ENCODE measurements at places on chromosomes 1 and 21.

DNA sequence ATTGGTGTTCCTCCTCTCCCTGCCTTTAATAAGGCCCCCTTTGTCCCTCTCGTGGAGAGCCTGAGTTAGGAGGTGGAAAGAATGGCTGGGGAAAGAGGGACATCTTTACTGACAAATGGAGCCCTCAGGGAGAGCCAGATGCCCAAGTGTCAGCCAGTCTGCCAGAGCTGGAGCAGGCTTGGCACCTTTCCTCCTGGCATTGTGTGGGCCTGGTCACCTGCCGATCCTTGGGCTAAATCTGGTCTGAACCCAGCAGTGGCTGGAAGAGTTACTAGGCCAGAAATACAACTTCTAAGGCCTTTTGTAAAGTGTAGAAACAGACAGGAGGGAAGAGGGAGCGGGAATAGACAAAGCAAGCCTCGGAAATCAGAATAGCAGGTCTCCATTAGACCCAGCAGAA lies 24.9 kb downstream of the VANGL1 start:
- DNase-seq, result no peak

- DNase-seq, result no peak
Observed at GRCh38 chr1:54375712-54376429, 30.3 kb downstream of the SSBP3 start.

DNA sequence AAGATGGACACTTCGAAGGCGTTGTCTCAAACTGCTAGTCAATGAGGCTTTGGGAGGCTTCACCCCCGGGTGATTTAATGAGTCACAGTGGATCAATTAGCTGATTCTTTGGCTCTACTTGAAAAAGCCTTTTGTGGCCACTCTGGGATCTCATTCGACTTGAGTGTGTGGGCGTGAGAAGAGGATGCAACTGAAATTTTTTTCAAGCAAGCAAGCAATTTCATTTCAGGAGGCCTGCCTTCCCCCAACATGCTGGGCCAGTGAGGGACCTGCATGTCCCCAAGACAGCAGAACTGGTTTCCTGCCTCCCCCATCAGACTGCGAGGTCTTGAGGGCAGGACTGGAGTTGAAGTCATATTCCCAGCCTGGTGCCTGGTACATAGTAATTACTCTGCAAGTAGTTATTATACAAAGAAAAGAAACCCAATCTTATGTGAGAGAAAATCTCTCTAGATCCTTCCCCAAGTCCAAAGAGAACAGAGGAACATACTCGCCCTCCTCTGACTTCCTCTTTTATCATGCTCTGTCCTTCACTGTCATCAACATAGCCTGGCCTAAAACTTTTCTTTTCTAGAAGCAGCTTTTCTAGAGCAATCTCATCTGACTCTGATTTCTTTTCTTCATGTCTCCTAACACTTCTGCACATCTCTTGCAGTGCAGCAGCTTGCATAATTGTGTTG lies 22.7 kb downstream of the SYT6 start:
- no peak for DNase-seq

DNA sequence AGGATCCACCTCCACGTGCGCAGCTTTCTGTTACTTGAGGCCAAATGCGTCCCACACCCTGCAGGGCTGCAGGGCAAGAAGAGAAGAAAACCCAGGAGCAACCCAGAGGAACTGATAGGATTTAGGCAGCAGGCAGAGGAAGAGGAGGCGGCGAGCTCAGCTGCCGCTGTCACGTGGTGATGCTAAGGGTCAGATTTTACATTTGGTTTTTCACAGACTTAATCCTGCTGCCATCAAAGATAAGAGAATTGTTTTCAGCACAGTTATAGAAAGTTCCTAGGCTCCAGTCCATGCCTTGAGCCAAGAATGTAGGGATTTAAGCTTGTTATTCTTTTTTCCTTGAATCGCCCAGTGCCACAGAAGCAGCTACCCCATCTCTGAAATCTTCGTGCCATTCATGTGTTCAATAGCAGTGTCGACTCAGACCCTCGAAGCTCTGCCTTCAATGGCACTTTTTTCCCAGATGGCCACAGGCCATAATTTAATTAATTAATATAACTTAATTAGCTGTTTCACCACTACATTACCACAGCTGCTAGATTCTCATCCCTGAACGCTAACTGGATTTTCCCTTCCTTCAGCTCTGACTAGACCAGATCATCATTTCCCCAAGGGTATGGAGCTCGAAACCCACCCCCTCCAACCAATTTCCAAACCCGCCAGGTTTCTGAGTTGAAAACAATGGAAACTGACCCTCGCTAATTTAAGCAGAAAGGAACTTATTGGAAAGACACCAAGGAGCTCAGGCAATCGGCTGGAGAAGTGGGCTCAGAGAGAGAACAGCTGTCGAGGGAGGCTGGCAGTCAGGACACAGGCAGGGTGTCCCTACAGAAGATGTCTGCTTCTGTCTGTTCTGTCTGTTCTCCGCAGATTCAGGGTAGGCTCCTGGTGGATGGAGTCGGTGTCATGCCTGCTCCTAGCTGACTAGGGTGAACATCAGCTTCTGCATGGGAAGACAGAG lies 36.2 kb downstream of the LDLRAP1 start:
- DNase-seq, result no peak

DNA sequence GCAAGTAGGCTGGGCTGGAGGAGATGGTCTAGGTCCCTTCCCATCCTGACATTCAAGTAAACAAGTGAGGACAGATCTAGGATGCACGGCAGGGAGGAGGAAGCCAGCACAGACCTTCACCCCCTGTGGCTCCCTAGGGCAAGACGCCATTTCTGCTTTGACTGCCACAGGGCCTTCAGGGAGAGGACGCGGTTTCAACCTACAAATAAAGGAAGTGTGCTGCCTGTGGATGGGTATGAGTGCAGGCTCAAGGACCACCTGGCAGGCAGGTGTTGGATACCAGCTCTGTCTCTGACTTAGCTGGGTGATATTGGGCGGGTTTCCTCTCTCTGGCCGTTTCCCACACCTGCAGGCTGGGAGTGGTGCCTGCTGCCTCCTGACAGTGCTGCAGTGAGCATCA lies 16.2 kb downstream of the SLC2A1 start:
- no peak for DNase-seq

GRCh38 chr1:68704800-68705443 lies 208.0 kb upstream of the DEPDC1 start:
- no peak for DNase-seq

GRCh38 chr1:21868941-21869454 lies 56.9 kb downstream of the LDLRAD2 start:
- no peak for DNase-seq

- no peak for DNase-seq
Observed at GRCh38 chr21:17819877-17820229, 697 bp upstream of the C21orf91 start.

DNA sequence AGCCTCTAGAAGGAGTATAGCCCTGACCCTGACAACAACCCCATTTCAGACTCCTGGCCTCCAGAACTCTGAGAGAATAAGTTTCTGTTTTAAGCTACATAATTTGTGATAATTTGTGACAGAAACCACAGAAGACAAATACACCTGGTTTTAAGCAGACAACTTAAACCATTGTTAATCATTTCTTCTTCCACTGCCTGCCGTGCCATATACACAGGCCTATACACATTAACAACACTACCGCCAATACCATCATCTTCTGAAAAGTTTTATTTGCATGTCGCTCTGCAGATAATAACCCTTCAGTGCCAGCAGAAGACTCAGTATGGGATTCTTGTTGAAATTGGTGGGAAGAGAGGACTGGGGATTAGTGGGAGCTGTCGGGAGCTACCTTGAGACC lies 39.9 kb upstream of the KRTAP19-8 start:
- DNase-seq, result no peak

DNA sequence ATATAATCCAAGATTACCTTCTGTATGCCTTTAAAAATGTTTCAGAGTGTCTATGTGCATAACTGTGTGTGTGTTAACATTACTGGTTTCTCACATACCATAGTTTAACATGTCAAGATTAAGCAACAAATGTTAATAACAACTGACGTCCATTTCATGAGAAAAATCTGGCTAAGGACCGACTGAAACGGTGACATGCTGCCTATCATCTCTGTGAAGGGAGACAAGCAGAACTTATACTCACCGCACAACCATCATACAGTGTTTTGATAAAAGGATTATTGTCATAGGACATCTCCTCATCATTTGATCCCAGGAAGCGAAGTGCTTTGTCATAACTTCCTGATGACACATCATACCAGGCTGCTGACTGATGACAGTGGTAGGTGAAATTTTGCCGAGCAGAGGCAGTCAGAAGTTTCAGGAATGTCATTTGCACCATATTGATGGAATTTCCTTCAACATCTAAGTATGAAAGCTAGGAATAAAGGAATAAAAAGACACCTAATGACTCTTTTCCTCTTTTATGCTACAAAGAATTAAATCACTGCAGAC lies 228.8 kb downstream of the COL11A1 start:
- DNase-seq, result no peak

GRCh38 chr1:16164213-16165072 lies 8.6 kb upstream of the EPHA2 start:
- DNase-seq, result no peak

DNA sequence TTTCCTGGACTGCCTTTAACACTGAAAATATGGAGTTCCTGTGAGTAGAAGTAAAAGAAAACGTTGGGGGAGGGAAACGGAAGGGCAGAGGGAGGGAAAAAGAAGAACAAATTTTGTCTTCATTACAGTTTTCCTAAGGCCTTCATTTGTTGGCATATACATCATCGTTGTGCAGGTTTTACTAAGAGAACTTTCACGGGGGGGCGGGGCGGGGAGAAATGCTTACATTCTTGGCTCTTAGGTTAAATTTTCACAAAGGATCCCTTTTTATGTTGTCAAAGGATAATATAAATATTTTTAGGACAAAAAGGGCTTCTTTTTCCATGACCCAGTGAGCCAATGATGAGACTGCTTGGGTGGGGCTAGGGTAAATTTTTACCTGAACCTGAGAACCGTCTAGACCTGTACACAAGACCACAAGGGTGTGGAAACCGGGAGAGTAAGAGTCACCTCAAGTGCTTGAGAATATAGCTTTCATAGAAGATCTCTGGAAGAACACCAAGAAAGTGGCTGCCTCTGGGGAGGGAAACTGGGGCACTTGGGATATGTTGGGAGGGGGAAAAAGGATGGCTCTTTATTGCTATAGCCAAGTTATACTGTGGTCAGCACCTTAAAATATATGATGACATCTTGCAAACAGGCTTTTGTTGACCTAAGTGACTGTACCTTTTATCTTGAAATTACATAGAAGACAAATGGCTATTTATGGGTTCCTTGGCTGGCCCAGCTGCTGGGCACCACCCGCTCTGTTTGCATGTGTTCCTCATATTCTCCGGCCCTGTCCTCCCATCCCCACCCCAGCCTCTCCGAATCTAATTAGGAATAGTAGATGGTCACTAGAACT lies 2.0 kb upstream of the UTP25 start:
- no peak for DNase-seq

GRCh38 chr1:88877382-88877825 lies 14.0 kb downstream of the GTF2B start:
- DNase-seq, result no peak

DNA sequence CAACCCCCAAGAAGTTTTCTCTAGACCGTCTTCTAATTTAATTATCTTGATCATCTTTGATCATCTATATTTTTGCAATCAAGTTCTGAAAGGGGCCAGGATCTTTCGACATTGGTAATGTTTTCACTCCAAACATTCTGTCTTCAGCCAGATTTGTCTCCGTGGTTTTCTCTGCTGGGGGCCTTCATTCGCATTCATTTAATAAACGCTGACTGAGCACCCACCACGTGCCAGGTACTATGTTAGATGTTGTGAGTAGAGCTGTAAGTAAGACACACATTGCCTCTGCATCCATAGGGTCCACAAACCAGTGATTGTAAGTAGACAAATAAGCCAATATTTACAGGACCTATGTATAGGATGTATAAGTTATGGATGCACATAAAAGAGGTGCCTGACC lies 134.5 kb upstream of the MROH9 start:
- DNase-seq, result no peak

DNA sequence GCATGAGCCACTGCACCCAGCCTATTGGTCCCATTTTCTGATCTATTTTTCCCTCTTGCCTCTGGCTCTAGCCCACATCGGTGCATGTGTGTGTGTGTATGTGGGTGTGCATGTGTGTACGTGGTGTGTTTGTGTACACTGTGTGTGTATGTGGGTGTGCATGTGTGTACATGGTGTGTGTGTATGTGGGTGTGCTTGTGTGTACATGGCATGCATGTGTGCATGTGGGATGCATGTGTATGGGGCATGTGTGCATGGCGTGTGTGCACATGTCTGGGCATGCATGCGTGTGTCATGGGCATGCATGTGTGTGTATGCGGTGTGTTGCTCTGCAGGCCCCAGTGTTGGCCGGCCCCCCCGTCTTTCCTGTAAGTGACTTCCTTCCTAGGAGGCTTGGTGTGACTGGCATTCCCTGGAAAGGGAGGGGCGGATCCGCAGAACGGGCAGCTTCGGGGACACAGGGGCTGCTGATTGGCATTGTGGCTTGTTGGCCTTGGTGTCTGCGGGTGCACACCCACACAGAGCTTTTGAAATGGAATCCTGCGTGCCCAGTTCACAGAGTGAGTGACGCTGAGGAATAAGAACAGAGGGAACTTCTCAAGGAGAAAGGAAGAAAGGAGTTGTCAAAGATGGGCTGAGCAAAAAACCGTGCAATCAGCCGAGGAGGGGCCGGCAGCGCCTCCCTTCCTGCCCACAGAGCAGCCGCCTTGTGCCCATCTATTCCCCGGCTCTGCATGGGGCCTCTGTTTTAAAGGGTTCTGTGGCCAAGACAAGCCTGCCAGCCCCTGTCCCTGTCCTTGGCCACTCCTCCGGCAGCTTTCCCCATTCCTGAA lies 8.0 kb downstream of the PDXK start:
- DNase-seq, result no peak

- no peak for DNase-seq
Observed at GRCh38 chr1:222167111-222167510, 380.8 kb downstream of the HHIPL2 start.

DNA sequence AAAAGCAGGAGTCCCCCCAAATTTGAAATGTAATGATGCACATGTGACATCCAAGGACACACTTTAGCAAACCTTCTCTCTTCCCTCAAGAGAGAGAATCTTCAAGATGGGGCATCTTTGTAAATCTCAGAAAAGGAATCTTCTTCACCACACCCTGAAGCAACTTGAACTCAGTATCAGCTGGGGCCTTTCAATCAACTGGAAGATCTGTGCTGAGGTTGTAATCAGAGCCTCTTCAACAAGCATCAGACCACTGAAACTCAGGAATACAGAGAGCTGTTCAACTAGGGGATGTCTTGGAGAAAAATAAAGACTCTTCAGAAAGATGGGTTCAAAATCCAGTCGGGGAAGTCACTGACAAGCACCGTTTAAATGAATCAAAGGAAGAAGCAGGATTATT lies 92.5 kb upstream of the CAMK1G start:
- DNase-seq, result no peak

DNA sequence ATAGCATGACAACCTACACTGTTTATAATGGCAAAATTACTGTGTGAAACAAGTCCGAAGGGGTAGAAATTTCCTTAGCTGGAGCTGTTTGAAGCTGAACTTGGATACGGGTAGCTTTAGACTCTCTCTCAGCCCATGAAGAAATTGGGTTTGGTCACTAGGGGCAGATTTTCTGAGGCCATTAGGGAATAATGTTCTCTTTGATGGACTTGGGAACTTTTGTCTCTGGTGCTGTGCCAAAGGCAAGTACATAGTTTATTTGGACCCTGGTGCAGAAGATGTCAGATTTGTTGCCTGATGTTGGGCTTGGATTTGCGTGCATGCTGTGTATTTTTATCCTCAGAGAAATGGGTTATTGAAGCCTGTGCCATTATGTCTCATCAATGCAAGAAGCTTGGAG lies 109.6 kb downstream of the VPS13D start:
- no peak for DNase-seq

Measured in activated CD8-positive, alpha-beta memory T cell treated with anti-CD3 and anti-CD28 coated beads, Interleukin-2, amount 50 U/mL, for 48 hours (primary cell).